GM19239 (cell line): ENCODE measurements at places on chromosomes 2 and 18.
A peak's percentile ranks its signal among the peaks of the same experiment; 100 is the strongest.

- DNase-seq = no peak
Observed at GRCh38 chr2:122831649-122832048, 1076.2 kb downstream of the TSN start.

GRCh38 chr18:28412521-28412920 lies 235.6 kb upstream of the CDH2 start:
- no peak for DNase-seq

DNA sequence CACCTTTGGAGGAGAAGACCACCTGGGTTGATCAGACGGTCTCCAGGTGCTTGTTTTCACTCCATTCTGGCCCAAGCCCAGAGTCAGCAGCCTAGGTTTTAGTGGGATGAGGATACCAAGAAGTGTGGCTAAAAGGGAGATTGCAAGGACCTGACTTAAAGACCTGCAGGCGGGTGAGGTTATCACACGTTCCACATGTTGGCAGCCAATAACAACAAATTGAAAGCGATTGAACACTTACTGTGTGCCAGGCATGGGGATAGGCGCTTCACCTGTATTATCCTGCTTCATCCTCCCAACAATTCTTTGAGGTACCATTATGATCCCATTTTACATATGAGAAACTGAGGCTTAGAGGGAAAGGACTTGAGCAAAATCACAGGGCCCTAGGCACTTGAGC lies 5.0 kb downstream of the ARL4C start:
- no peak for DNase-seq

- no peak for DNase-seq
Observed at GRCh38 chr18:29459972-29460371, 1283.0 kb upstream of the CDH2 start.

GRCh38 chr2:224638301-224638823 lies 53.2 kb upstream of the CUL3 start:
- peak; percentile 49 for DNase-seq

- DNase-seq = no peak
Observed at GRCh38 chr18:80143881-80144280, 34.8 kb downstream of the ADNP2 start.

- no peak for DNase-seq
Observed at GRCh38 chr2:124187948-124188347, 162.9 kb downstream of the CNTNAP5 start.
